SK-N-SH (cell line): ENCODE measurements at places on chromosomes 2 and 18. TPM values are rescaled to one million over a fixed set of nuclear protein-coding genes. Genes with fewer than 3 reads are reported as not detected.

- no peak for DNase-seq
Measured at GRCh38 chr18:35753306-35753910, 171.9 kb downstream of the GALNT1 start.

- DNase-seq: no peak
Measured at GRCh38 chr2:159561786-159562185, 54.6 kb downstream of the BAZ2B start.

- no peak for DNase-seq
Measured at GRCh38 chr2:200135082-200135481, 171.4 kb upstream of the SPATS2L start.

DNA sequence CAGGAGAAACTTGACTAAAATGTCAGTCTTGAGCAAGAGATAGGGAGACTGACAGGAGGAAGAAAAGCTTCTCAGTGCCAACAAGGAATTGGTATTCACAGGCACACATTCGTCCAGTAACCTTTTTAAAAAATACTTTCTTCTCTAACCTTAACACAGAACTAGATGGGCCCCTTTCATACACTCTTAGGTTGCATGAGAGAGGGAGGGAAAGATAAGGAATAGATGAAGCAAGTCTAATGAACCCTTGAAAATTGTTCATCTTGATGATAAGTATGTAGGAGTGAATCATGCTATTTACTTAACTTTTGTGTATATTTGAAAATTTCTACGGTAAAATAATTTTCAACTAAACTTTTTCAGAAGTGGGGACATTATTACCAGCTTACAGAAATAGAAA, 42.0 kb upstream of the CCDC88A start:
- no peak for DNase-seq

- no peak for DNase-seq
Measured at GRCh38 chr2:42298132-42298531, 62.9 kb downstream of the COX7A2L start.

DNA sequence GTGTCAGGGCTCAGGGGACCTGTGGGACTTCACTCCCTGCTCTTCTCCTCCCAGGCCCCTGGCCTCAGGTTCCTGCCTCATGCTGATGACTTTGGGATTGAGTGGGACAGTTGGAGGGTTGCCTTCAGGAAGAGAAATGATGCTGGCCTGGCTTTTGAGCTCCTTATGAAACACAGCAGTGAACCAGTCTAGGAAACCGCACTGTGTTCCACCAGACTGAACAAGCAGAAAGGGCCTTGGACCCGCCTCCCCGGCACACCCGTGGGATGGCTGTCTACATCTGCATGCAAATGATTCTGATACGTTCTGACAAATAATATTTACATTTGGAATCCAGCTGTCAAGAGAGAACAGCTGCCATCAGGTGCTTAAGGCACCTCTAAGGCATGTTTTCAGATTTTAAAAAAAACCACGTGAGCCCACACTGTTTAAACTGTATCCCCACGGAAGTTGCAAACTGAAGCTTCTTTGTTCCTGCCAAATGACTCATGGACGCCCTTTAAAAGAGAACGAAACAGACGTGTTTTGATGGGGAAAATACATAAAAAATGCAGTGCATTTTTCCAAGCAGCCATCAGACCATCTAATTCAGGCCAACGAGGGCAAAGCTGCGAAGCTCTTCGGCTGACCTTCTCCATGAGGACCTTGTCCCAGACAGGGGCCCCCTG, 27.6 kb upstream of the ASAP2 start:
- no peak for DNase-seq

ERBB4 gene
- 0.05 TPM in 2 replicates for polyA plus RNA-seq
